ENCODE measurements at places on chromosomes 7 and 10. TPM values are rescaled to one million over a fixed set of nuclear protein-coding genes. Genes with fewer than 3 reads are reported as not detected.

- DNase-seq: no peak
Measured at GRCh38 chr7:158950914-158951635, 94.7 kb downstream of the DYNC2I1 start.

DNA sequence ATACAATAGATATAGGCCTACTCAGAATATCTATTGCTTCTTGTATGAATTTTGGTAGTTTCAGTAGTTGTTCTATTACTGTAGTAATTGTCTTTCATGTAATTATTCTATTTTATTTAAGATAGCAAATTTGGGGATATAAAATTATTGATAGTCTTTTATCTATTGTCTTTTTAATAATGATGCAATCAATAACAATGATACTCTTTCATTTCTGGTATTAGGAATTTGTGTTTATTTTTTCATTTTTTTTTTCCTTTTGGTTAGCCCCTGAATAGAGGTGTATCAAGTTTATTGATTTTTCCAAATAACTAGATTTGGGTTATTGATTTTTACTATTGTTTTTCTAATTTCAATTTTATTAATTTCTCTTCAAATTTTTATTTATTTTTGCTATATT, 1503.7 kb downstream of the REEP3 start:
- DNase-seq: no peak

DNA sequence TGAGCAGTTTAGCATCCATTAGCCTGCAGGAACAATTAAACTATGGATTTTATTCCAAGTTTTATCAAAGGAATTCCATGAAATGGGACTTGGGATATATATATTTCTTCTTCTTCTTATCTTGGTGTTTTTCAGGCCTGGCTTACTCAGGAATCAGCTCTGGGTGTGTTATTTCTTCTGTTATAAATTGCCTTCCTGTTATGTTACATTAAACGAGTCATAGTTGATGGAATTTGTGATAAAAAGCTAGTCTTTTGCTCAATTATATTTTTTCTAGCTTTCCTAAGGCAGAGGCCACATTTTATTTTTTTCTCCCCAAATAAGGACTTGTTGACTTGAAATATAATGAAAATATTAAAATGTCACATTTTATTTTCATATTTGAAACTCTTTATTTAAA, 141.3 kb downstream of the EPC1 start:
- no peak for DNase-seq

GRCh38 chr7:12244694-12245093, 33.6 kb downstream of the TMEM106B start:
- no peak for DNase-seq

GRCh38 chr7:157674027-157674714, 337.4 kb downstream of the DNAJB6 start:
- no peak for DNase-seq

GRCh38 chr10:49322371-49323170, 23.6 kb downstream of the C10orf71 start:
- DNase-seq: no peak

DNA sequence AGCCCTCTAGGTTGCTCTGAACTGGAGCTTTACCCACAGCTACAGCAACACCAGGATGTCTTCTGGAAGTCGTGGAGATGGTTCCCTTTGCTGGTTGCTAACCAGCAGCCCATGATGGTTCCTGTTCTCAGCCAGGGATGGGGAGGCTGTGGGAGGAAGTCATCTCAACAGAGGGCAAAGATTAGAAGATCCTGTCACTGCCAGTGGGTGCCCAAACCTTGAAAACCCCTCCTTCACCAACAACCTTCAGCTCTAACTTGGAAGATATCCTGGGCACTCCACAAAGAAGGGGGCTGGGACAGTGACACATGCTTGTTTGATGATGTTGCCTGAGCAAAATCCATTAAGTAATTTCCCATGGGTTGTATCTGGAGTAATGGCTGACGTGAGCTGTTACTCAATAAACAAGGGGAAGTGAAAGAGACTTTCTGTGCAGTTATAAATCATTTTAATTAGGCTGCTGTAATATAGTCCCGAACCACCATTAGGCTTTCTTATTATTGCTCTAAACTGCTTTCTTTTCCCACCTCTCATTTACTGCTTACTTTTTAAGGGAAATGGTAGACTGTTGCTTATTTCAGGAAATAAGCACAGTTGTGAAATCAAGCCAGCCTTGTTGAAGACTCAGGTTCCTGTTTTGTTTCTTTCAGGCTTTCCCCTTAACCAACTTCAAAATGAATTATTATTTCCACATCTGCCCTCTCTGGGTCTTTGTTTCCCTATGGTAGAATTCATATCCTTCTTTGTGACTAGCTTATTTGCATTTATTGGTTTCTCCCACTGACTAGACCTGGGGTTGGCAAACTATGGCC, 124.8 kb downstream of the PPP1R17 start:
- no peak for DNase-seq

The DRGX gene
- total RNA-seq: not detected

The RSPH10B gene
- total RNA-seq: 1.5 TPM

The LRRC27 gene
- 22.1 TPM for total RNA-seq
